ACHN (cell line): ENCODE measurements at places on chromosomes 2 and 18.
A peak's percentile ranks its signal among the peaks of the same experiment; 100 is the strongest.

- no peak for DNase-seq
These were observed 86.5 kb downstream of the EIPR1 start for GRCh38 chr2:3291113-3291512.

DNA sequence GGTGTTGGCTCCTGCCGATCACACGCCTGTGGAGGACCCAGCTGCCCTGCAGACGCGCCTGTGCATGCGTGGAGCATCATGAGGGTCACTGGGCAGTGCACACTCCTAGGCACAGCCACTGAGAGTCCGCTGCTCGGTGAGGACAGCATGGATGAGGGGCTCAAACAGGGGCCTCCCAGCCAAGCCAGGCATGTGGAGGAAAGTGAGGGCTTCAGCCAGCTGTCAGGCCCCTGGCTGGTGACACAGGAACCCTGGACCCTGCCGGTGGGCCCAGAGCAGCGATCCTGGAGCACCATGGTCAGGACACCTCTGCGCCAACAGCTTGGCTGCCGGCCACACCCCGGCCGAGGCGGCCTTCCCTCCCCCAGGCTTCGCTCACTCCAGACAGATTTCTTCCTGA, 171.2 kb downstream of the RTP5 start:
- DNase-seq = no peak

DNA sequence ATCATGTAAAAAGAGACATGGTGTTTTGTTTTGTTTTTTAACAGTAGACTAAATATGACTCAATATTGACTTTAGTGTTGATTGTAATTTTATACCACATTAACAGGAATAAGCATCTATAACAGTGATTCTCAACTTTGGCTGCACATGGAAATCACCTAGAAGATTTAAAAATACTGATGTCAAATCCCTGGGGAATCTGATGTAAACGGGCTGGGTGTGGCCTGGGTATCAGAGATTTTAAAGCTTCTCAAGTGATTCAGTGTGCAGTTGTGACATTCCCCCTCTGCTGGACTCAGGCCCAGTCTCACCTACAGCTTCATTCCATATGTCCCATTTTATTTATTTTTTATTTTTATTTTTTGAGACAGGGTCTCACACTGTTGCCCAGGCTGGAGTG, 82.8 kb upstream of the ATP8B1 start:
- DNase-seq = no peak

DNA sequence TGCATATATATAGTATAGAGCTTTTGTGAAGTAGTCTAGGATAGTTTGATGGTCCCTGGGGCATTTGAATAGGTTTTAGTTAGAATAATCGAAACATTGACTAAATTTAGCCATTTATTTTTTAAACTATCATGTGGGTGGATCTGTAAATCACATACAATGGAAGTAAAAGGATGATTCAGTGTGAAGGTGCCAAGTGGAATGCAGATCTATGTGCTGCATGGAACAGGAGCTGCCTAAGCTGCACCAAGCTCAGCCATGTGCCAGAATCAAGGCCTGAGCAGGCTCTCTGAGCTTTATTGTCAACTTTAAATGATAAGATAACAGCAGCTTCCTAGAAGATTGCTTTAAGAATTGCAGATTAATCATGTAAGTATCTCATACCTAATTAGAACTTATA, 1996.2 kb upstream of the PIK3C3 start:
- no peak for DNase-seq

DNA sequence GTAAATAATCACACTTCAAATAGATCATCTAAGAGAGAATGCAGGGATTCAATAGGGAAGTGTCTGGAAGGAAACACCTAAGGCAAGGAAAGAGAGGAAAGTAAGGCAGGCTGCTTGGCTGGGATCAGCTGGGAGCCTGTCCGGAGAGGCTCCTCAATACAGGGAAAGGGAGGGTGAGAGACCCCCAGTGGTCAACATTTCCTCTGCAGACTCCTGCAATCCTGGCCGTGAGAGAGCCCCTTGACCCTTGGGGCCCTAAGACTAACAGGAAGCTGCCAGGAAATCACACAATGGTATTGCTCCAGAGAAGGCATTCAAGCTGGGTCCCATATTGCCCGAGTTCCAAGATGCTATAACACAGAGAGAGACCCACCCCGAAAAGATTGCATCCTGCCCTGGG, 549.4 kb downstream of the NYAP2 start:
- DNase-seq = no peak

DNA sequence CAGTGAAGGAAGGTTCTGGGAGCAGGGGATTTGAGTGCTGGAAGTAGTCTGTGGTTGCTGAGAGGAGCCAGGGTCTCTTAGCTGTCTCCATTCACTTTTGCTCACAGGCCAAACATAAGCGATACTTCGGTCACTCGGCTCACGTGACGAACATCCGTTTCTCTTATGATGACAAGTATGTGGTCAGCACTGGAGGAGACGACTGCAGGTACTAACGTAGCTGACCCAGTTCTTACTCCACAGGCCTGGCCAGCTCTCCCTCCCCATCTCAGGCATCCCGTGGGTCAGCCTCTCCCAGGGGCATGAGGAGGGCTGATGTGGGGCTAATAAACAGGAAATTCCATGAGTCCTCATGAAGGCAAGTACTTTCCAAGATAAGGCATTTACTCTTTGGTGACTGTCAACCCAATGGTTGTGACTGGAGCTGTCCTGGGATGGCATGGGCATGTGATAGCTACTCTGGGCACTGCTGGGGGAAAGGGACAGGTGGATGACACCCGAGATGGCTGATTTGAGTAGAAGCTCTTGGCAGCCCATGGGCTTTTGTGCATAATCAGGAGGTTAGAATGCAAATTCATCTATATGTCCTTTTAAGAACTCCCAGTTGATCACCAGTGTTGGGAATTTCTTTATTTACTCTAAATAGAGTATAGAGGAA, 81.6 kb downstream of the RTN4 start:
- no peak for DNase-seq

GRCh38 chr18:8814206-8814605, 108.8 kb downstream of the MTCL1 start:
- no peak for DNase-seq

GRCh38 chr2:129318581-129319421, 660.7 kb upstream of the RAB6C start:
- no peak for DNase-seq

DNA sequence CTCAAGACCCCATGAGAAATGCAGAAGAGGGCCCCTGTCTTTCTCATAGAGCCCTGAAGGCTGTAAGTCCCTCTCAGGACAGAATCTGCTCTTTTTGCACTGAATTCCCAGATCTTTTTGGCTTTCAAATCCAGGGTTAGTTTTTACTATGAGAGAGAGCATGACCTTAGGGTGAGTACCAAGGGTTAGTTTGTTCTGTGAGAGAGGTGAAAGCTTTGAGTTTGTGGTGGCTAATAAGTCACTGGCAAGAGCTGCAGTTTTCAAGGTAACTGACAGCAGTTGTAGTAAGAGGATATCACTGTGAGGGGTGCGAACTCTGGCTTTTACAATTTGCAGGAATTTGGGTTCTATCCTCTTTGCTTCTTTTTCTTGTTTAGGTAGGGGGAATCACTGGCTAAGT, 248.4 kb upstream of the KCNH7 start:
- DNase-seq = no peak

GRCh38 chr2:42903821-42904575, 111.6 kb upstream of the HAAO start:
- DNase-seq = no peak

- peak; percentile 47 for DNase-seq
These were observed 69.7 kb upstream of the SULT1C3 start for GRCh38 chr2:108169982-108170625.

GRCh38 chr2:169509955-169510354, 453 bp downstream of the KLHL41 start:
- no peak for DNase-seq
